Kasumi-1 (cell line): ENCODE measurements at places on chromosomes 3 and 15.

DNA sequence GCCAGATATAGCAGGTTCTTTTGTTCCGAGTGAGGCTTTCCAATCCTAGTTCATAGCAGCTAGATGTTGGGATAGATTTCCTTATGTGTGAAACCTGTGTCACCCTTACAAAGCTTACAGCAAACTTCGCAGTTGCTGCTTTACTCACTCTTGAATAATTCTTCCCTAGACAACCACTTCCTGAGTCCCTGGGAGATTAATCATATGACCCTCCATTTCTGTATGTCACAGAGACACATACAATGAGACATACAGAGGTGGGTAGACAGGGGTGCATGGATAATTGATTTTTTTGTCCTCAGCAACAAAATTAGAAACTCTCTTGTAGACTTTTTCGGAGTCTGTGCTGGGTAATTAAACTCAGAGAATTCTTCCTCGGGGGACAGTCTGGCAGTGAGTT, 163.2 kb downstream of the NSUN3 start:
- DNase-seq, result no peak

DNA sequence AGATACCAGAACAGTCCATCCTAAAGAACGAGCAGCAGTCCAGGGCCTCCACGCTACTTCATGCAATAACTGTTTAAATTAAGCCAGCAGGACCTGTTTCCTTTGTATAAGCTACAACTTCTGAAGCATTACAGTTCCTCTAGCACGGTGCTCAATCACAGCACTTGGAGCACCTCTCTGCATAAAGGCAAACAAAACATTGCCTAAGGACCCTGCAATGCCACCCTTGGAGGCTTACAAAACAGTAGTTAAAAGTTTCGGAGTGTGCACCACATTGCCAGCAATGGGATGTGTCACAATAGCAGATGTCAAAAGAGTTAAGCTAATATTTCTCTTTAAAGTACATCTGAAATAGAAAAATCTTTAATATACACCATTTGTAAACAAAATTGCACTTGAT, 2.6 kb upstream of the VPS39 start:
- DNase-seq, result no peak

DNA sequence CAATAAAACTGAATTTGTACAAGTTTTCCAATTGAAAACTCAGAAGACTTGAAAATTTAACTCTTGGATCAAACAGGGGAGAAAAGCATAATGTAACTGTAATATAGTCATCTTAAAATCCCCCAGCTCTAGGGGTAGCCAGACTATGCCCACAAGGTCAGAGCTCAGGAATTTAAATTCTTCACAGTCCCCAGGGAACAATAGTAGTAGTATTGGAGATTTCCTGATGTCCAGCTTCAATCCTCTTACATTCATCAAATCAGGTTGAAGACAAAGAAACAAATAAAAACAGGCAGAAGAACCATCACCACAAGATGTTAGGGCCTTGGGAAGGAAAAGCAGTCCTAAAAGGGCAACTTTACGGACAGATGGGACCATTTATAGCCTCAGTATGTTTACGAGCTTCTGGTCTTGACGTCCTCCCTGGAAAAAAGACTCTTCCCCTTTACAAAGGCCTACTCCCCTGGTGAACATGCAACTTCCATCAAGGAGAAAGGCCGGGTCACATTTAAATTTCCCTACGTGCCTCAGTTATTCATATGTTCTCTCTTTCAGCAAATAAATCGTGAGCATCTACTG, 96.8 kb downstream of the PLCH1 start:
- DNase-seq, result no peak

DNA sequence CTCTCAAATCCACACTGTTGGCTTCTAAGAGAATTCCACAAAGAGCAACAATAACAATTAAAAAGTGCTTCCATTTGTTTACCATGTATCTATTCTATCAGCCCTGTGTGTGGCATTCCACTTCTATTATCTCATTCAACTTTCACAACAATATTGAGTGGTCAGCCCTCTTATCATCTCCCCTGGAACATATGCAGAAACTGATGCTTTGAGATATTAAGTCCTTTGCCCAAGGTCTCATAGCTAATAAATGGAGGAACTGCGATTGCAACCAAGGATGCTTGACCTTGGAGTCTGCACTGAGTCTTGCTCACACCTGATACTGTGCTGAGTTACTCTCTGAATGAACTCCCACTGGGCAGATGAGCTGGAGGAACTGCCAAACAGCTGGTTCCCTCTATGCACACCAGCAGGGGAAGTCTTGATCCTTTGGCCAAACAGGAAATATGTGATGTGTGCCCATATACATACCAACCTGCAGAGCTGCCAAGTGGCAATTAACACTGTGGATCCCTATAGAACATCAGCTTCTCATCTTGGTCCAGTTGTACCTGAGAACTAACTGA, 144.7 kb upstream of the WNT5A start:
- no peak for DNase-seq

- DNase-seq, result no peak
Observed at GRCh38 chr15:40766906-40767837, 2.6 kb upstream of the C15orf62 start.

DNA sequence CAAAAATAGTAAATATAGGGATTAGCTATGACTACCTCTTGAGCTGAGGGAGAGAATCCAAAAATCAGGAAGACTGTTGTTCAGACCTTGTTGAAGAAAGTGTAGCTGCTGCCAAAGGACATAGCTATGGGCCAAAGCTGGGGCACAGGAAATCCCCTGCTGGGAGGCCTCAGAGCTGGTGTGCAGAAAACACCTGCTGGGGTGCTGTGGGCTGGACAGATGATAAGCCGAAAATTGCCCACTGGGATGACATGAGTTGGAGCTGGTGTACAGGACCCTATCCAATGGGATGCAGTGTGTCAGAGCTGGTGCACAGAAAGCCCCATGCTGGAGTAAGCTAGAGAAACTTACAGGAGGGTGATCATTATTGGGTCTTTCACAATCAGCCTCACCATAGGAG, 121.9 kb downstream of the NEO1 start:
- DNase-seq, result no peak

DNA sequence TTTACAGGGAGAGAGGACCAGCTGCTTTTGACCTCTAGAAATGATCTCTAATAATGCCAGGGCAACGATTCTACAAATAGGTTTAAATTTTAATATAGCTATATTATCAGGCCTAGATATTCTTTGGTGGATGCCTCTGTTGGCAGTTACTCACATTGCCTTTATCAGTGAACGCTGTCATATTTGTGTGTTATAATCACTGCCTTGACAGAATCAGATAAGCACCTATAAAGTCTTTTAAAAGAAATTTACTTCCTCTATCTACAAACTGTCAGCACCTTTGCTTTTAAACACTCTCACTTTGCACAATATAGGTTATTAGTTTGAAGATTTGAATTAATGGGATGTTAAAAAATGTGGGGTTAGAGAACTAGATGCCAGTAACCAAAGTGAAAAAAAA, 324.1 kb downstream of the ZIC1 start:
- no peak for DNase-seq

DNA sequence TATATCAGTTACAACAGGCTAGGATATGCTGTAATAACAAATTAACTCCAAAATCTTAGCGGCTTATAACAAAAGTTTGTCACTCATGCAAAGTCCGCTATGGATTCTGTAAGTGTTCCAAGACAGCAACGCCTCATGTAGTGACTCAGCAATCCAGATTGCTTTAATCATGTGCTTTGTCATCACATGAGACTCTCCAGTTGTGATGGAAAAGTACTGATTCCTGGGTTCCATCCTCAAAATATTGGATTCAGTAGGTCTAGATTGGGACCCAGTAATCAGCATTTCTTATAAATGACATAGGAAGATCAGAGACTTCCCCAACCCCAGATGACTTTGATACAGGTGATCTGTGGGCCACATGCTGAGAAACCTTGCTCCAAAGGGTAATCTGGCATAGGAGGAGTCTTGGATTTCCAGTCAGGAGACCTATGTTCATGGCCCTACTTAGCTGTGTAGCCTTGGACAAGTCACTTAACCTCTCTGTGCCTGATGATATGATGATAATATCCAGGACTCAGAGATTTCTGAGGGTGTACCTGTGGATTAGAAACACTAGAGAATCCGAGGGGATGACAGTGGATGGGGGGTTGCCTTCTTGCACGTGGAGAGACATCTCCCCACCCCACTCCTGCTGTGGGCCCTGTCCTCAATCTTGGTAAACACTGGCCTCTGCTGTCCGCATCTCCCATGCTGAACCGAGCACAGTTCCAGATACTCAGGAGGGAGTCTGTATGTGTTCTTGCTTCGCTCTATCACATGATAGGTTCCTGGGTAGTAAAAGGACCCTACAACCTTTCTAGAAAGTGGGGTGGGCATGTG, 65.5 kb downstream of the CORO2B start:
- DNase-seq, result no peak

GRCh38 chr3:161348796-161349400, 22.4 kb downstream of the SPTSSB start:
- DNase-seq, result no peak
